ENCODE measurements at places on chromosomes 2 and 18. TPM values are rescaled to one million over a fixed set of nuclear protein-coding genes. Genes with fewer than 3 reads are reported as not detected.

DNA sequence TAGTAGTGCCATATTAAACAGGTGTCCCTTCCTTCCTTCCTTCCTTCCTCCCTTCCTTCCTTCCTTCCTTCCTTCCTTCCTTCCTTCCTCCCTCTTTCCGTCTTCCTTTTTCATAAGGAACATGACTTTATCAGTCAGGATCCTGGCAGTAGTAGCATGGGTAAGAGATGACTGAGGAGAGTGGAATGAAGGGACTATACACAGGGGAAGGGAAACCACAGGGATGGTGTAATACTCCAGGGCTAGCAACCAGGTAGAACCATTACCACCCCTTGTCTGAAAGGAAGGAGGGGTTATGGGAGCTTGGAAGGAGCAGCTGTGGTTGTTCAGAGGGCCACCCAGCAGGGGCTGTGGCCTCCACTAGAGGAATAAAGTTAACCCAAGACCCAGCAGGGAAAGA, 23.2 kb upstream of the KDM3A start:
- H3K27me3 ChIP-seq, result no peaks in the 10 kb centered on the region
- H3K36me3 ChIP-seq, result no peaks in the 10 kb centered on the region
- no peaks in the 10 kb centered on the region for H3K4me1 ChIP-seq

GRCh38 chr2:49037197-49037596, 117.1 kb downstream of the FSHR start:
- no peaks in the 10 kb centered on the region for H3K4me1 ChIP-seq
- H3K27me3 ChIP-seq, result no peaks in the 10 kb centered on the region
- DNase-seq, result no peak
- no peak overlapping the region for H3K4me3 ChIP-seq
- no peak overlapping the region for H3K27ac ChIP-seq

Gene RPE
- total RNA-seq, result 44.1 TPM

Gene CXCR4
- 20.9 TPM for total RNA-seq

Gene LIPG
- 0.36 TPM for total RNA-seq

Gene THSD7B
- total RNA-seq, result 0.51 TPM

GRCh38 chr18:11695736-11696135, 6.7 kb downstream of the GNAL start:
- no peak overlapping the region for H3K4me3 ChIP-seq
- no peaks in the 10 kb centered on the region for H3K27me3 ChIP-seq
- no peak for DNase-seq

Gene TMEM178A
- 6.9 TPM for total RNA-seq

DNA sequence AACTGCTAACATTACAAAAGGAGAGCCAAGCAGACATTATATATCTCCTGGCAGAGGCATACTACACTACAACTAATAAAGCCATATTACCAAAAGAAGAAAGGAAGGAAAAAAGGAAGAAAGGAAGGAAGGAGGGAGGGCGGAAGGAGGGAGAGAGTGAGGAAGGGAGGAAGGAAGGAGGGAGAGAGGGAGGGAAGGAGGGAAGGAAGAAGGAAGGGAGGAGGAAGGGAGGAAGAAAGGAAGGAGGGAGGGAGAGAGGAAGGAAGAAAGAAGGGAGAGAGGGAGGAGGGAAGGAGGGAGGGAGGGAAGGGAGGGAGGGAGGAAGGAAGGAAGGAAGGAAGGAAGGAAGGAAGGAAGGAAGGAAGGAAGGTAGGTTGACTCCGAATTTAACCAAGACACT, 133.4 kb downstream of the PDE11A start:
- peak overlapping the region; percentile 33 for H3K27ac ChIP-seq
- H3K36me3 ChIP-seq, result no peaks in the 10 kb centered on the region
- DNase-seq, result no peak
- no peaks in the 10 kb centered on the region for H3K4me1 ChIP-seq
- no peak overlapping the region for H3K4me3 ChIP-seq
- no peaks in the 10 kb centered on the region for H3K27me3 ChIP-seq

GRCh38 chr2:174680221-174680620, 82.6 kb upstream of the WIPF1 start:
- H3K4me1 ChIP-seq, result no peaks in the 10 kb centered on the region
- H3K27me3 ChIP-seq, result no peaks in the 10 kb centered on the region
- H3K36me3 ChIP-seq, result no peaks in the 10 kb centered on the region
- no peak overlapping the region for H3K27ac ChIP-seq

GRCh38 chr2:196849895-196850294, 40.7 kb upstream of the C2orf66 start:
- peak; percentile 8 for DNase-seq
- H3K4me1 ChIP-seq, result no peaks in the 10 kb centered on the region
- H3K27ac ChIP-seq, result no peak overlapping the region
- H3K4me3 ChIP-seq, result no peak overlapping the region
- H3K36me3 ChIP-seq, result no peaks in the 10 kb centered on the region
- H3K27me3 ChIP-seq, result no peaks in the 10 kb centered on the region

- DNase-seq, result no peak
- no peak overlapping the region for H3K27ac ChIP-seq
- H3K4me1 ChIP-seq, result no peaks in the 10 kb centered on the region
Measured at GRCh38 chr18:11071300-11071699, 78.1 kb downstream of the PIEZO2 start.

- DNase-seq, result no peak
- H3K4me3 ChIP-seq, result no peak overlapping the region
- no peak overlapping the region for H3K27ac ChIP-seq
- peaks cover 4% of the 10 kb centered on the region for H3K4me1 ChIP-seq
Measured at GRCh38 chr2:24857746-24858145, 62.3 kb downstream of the ADCY3 start.

Measured in prostate gland (tissue), 2 donors.